ENCODE measurements at places on chromosomes 6 and 20.

DNA sequence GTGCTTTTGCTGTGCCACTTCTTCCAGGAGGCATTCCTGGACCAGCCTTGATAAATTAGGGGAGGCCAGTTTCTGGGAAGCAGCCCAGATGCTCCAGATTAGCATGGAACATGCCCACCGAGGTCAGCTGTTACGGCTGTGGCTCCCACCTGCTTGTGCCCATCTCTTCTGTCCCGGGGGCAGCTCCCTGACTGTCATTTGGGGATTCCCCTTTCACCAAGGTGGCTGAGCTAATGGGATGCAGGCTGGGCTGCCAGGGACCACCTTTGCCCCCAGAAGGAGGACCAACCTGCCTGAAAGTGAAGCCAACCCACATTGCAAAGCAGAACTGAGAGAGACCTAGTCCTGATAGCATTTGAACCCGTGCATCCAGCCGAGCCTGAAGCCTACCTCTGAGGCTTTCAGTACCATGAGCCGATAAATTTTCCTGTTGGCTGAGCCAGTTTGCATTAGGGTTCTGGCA, 85.3 kb downstream of the PTPN1 start:
- no peak for DNase-seq

GRCh38 chr6:53986165-53986720, 125.0 kb upstream of the MLIP start:
- peak; percentile 18 for DNase-seq

- no peak for DNase-seq
These were observed 105.1 kb downstream of the CDH4 start for GRCh38 chr20:61357119-61357518.

DNA sequence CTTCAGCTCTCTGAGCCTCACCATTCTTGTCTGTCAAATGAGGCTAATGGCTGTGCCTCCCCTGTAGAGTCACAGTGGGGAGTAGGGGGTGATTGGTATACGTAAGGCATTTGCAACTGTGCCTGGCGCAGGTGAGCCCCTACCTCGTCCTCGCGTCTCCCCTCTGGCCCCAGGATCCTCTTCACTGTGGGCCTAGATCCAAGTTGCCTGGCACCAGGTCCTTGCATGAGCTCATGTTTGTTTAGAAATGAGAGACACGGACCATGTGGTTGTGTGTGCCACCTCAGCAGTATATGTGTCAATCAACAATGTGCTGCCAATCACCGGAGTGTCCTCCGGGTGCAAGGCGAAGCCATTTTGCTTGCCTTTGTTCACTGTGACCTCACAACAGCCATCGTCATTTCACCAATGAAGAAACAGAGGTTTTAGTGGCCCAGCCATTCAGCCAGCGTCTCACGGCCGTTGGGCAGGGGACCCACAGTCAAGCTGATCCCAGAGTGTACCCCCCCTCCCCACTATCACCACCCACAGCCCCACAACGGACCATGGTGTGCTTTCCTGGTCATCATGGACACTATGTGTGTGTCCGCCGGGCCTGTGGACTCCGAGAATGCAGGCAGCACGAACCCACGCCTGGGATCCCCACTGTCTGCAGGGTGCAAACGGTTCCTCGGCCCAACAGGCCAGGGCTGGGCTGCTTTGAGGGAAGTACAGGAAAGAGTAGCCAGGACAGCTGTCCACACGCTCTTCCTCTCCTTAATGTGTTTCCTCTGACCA, 35.9 kb upstream of the STX16 start:
- no peak for DNase-seq

- peak; percentile 74 for DNase-seq
These were observed 8.8 kb downstream of the PXDC1 start for GRCh38 chr6:3742426-3743344.

- no peak for DNase-seq
These were observed 148.3 kb upstream of the AFDN start for GRCh38 chr6:167678102-167679101.
